ENCODE measurements at places on chromosomes 16 and 17. TPM values are rescaled to one million over a fixed set of nuclear protein-coding genes. Genes with fewer than 3 reads are reported as not detected.

DNA sequence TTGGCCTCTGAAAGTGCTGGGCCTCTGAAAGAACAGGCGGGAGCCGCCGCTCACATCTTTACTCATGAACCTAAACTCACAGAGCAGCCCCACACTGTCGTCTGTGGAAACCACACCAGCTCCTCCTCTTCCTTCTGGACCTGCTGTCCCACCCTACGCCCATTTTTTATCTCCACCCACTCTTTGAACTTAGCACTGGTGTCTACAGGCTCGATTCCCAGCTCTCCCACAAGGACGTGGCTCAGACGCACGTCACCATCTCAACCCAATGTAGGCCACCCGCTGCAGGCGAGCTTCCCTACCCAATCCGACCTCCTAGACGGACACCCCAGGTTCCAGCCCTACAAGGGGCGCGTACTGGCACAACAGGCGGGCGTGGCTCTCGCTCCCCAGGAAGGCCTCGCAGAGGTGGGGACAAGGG is 62.2 kb downstream of the NXN start:
- H3K36me3 ChIP-seq: peaks cover 9% of the 10 kb centered on the region
- peaks cover 51% of the 10 kb centered on the region for H3K4me1 ChIP-seq
- no peak overlapping the region for H3K27ac ChIP-seq
- no peak for DNase-seq
- no peak overlapping the region for H3K4me3 ChIP-seq

- DNase-seq: no peak
- H3K36me3 ChIP-seq: peaks cover 31% of the 10 kb centered on the region
- H3K4me1 ChIP-seq: peaks cover 16% of the 10 kb centered on the region
- no peaks in the 10 kb centered on the region for H3K27me3 ChIP-seq
- H3K4me3 ChIP-seq: no peak overlapping the region
Measured at GRCh38 chr17:521561-522325, 169.1 kb upstream of the RPH3AL start.

GRCh38 chr16:68406458-68407152 is 41.7 kb downstream of the SMPD3 start:
- no peaks in the 10 kb centered on the region for H3K27me3 ChIP-seq
- peak; percentile 38 for DNase-seq
- H3K4me1 ChIP-seq: peaks cover 25% of the 10 kb centered on the region
- no peaks in the 10 kb centered on the region for H3K36me3 ChIP-seq
- H3K4me3 ChIP-seq: peak overlapping the region; percentile 24

GRCh38 chr16:6446370-6446769 is 886.3 kb upstream of the RBFOX1 start:
- H3K27ac ChIP-seq: no peak overlapping the region
- no peaks in the 10 kb centered on the region for H3K4me1 ChIP-seq
- no peak for DNase-seq

- no peaks in the 10 kb centered on the region for H3K36me3 ChIP-seq
- peak overlapping the region; percentile 54 for H3K4me3 ChIP-seq
- no peak overlapping the region for H3K27ac ChIP-seq
- no peaks in the 10 kb centered on the region for H3K27me3 ChIP-seq
- H3K4me1 ChIP-seq: peaks cover 46% of the 10 kb centered on the region
Measured at GRCh38 chr17:75087182-75087557, 584 bp upstream of the SLC16A5 start.

GRCh38 chr16:86826941-86827340 is 248.6 kb downstream of the FOXL1 start:
- no peak overlapping the region for H3K4me3 ChIP-seq
- H3K4me1 ChIP-seq: peaks cover 38% of the 10 kb centered on the region
- no peak for DNase-seq
- H3K27me3 ChIP-seq: no peaks in the 10 kb centered on the region
- H3K36me3 ChIP-seq: peaks cover 3% of the 10 kb centered on the region
- no peak overlapping the region for H3K27ac ChIP-seq

DNA sequence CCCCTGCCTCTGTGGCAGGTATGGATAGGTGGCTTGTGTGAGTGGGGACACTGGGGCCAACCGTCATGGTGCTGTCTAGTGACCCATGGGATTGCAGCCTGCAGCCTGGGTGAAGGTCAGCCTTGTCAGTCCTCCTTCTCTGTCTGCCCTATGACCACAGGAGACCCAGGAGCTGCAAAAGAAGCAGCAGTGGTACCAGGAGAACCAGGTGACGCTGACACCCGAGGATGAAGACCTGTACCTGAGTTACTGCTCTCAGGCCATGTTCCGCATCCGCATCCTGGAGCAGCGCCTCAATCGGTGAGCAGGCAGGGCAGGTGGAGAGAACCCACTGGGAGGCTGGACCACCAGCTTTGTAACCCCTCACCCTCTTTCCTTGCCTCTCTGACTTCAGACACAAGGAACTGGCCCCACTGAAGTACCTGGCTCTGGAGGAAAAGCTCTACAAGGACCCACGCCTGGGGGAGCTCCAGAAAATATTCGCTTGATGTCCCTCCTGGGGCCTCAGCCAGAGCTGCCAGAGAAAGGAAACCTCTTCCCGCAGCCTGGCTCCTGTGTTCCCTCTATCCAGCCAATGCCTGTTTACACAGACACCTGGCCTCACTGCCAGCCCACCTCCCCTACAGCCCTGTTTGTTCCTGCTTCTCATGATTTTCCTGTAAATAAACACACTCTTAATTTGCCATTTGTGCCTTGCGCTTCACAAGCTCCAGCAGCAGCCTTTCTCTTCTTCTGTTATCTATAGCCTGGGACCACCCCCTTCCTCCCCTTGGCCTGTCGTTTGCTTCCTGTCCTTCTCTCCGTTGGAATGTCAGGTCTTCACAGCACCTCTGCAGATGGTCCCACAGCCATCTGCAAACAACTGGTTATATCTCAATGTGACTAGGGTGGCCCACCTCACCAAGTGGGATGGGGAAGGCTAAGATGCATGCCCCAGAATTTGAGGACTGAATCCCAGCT is 4.5 kb upstream of the KATNB1 start:
- H3K27ac ChIP-seq: no peak overlapping the region
- H3K4me3 ChIP-seq: no peak overlapping the region
- H3K4me1 ChIP-seq: peaks cover 10% of the 10 kb centered on the region

DNA sequence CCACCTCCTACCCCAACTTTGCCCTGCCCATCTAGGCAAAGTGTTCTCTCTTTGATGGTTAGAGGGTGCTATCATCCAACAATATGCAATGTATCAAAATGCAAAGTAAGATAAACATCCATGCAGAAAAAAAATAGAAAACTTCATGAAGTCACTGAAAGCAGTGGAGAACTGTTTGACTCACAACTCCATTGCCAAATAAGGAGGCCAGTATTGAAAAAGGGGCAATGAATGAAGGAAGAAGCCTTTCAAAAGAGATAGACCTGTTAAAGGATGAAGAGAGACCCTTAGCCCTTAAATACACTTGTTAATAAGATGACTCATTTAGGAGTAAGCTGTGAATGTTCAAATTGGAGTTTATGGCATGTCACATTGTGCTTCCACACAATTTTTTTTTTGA is 13.0 kb downstream of the FA2H start:
- no peak overlapping the region for H3K4me3 ChIP-seq
- no peak for DNase-seq
- peaks cover 1% of the 10 kb centered on the region for H3K36me3 ChIP-seq
- no peak overlapping the region for H3K27ac ChIP-seq

GRCh38 chr17:4594931-4595684 is 10.8 kb downstream of the SMTNL2 start:
- peaks cover 16% of the 10 kb centered on the region for H3K4me1 ChIP-seq
- no peaks in the 10 kb centered on the region for H3K36me3 ChIP-seq
- no peak for DNase-seq
- H3K27me3 ChIP-seq: peaks cover 11% of the 10 kb centered on the region

GRCh38 chr16:85303354-85303883 is 191.1 kb upstream of the CIBAR2 start:
- DNase-seq: no peak
- H3K36me3 ChIP-seq: no peaks in the 10 kb centered on the region
- peaks cover 7% of the 10 kb centered on the region for H3K4me1 ChIP-seq
- no peak overlapping the region for H3K4me3 ChIP-seq
- H3K27me3 ChIP-seq: peaks cover 20% of the 10 kb centered on the region
- no peak overlapping the region for H3K27ac ChIP-seq

- H3K4me3 ChIP-seq: no peak overlapping the region
- no peaks in the 10 kb centered on the region for H3K36me3 ChIP-seq
- no peak overlapping the region for H3K27ac ChIP-seq
Measured at GRCh38 chr16:68446681-68447652, 1.3 kb downstream of the SMPD3 start.

GRCh38 chr17:13462146-13462545 is 139.6 kb downstream of the HS3ST3A1 start:
- H3K27ac ChIP-seq: no peak overlapping the region
- H3K4me3 ChIP-seq: no peak overlapping the region
- peaks cover 13% of the 10 kb centered on the region for H3K4me1 ChIP-seq
- peaks cover 1% of the 10 kb centered on the region for H3K36me3 ChIP-seq
- DNase-seq: no peak

DNA sequence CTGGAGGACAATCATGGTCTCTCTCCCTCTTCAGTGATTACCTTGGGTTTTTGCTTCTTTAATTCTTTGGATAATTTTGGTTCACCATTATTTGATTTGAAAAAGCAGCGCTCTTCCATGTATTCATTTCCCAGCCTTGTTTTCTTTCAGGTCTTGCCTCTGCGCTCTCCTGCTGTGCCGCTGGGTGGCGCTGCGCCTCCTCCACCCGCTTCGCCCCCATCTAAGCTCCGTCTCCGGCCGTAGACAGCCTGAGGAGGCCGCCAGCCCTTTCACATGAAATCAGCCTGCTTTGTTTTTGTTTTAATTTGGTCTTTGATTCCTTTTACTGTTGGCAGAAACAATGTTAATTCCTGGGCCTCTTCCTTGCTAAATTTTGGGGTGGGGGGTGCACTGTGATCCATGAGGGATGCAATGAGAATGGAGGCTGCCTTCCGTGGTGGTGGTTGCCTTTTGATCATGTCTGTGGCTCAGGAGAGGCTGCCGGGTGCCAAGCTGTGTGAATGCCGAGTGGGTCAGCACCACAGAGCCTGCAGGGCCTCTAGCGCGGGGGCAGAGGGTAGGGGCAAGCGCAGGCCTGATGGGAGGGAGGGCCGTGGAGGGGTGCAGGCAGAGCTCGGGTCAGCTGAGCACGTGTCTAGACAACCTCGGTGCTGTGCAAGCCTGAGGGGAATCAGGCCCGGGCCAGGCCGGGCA is 64.1 kb downstream of the PLD6 start:
- H3K36me3 ChIP-seq: peaks cover 38% of the 10 kb centered on the region
- no peak for DNase-seq
- no peaks in the 10 kb centered on the region for H3K27me3 ChIP-seq
- peaks cover 26% of the 10 kb centered on the region for H3K4me1 ChIP-seq
- no peak overlapping the region for H3K4me3 ChIP-seq
- H3K27ac ChIP-seq: peak overlapping the region; percentile 2

DNA sequence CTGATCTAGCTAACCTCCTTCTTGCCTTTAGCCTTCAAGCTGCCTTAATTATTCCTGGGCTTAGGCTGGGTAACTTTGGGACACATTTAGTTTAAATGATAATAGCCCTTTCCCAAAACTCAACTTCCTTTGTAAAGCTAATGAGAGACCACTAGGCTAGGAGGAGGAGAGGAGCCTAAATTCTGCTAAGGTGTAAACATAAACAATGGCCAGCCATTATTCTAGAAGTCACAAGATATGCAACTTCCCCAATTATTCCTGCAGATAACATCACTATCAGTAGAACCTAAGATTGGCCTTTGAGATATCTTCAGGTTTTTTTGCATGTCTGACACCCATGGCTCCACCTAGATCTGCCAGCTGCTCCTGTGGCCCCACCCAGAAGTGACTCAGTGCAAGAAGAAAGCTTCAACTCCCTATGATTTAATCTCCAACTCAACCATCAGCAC is 131.2 kb upstream of the FAM20A start:
- H3K27ac ChIP-seq: no peak overlapping the region
- no peaks in the 10 kb centered on the region for H3K27me3 ChIP-seq
- peaks cover 2% of the 10 kb centered on the region for H3K36me3 ChIP-seq
- DNase-seq: no peak
- no peak overlapping the region for H3K4me3 ChIP-seq

The NAA60 gene
- total RNA-seq: 46.5 TPM

The CCT6B gene
- total RNA-seq: 2.1 TPM

The LHX1 gene
- not detected for total RNA-seq

The SPATA22 gene
- total RNA-seq: not detected

The BAIAP3 gene
- total RNA-seq: 1.7 TPM

The BLMH gene
- 44.5 TPM for total RNA-seq

The CCDC200 gene
- total RNA-seq: not detected
